ENCODE measurements at places on chromosomes 13 and 19.

GRCh38 chr13:80571346-80572307 lies 230.7 kb upstream of the SPRY2 start:
- no peak for DNase-seq

- DNase-seq: no peak
These were observed 1042.9 kb downstream of the UQCRFS1 start for GRCh38 chr19:28170066-28170465.

DNA sequence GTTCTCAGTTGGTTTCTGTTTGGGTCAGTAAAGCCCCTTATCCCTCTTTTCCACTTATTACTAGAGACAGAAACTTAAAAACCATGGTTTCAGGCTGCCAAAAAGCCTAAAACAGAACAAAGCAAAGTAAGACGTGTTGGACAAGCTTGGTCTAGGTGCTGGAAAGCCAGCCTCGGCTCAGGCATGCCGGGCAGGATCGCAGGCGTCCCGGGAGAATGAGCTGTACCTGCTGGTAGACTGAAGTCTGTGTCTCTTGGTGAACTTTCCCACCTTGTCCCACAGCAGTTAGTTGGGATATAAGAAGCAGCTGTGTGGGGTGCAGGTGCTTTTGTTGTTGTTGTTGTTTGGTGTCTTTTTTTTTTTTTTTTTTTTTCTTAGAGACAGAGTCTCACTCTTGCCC lies 20.8 kb downstream of the PRAM1 start:
- no peak for DNase-seq

- DNase-seq: no peak
These were observed 27.9 kb downstream of the PAN3 start for GRCh38 chr13:28166257-28166656.

- no peak for DNase-seq
These were observed 10.3 kb downstream of the ZNF787 start for GRCh38 chr19:56110515-56111448.

DNA sequence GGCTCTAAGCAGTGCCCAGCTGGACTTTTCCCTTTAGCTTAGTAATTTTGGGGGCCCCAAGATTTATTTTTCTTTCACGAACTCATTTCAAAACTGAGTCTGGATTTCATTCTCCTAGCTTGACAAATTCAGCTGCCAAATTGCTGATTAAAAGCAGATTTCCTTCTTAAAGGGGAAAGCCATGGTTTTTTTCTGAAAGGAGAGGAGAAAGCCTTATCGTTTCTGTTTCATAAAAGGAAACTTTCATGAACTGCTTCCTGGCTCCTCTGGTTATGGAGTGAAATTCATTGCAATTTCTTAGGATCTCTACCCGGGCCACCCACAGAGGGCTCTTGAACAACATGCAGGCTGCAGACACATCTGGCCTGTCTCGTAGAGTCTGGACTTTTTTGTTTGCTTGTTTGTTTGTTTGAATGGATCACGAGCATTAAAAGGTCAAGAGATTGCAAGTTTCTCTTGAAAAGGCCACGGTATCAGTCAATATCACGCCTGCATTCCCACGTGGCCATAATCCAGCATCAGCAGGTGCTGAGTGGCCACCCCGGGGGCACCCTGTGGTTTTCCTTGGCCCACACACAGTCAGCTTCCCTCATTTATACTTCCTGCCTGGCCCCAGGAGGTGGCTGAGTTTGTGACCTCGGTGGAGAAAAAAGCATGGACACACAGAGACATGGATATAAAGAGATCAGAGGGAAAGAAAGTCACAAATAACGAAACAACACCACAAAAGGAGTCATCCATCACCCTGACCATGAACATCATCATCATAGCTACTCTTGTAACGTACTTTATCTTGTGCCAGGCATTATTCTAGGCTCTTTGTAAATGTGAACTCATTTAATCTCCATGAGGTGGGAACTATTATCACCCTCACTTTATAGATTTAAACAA lies 10.5 kb upstream of the KLK4 start:
- no peak for DNase-seq

- DNase-seq: peak; percentile 58
These were observed 3.0 kb downstream of the GADD45B start for GRCh38 chr19:2478756-2479555.

GRCh38 chr19:8513036-8513686 lies 806 bp downstream of the ZNF414 start:
- DNase-seq: no peak

DNA sequence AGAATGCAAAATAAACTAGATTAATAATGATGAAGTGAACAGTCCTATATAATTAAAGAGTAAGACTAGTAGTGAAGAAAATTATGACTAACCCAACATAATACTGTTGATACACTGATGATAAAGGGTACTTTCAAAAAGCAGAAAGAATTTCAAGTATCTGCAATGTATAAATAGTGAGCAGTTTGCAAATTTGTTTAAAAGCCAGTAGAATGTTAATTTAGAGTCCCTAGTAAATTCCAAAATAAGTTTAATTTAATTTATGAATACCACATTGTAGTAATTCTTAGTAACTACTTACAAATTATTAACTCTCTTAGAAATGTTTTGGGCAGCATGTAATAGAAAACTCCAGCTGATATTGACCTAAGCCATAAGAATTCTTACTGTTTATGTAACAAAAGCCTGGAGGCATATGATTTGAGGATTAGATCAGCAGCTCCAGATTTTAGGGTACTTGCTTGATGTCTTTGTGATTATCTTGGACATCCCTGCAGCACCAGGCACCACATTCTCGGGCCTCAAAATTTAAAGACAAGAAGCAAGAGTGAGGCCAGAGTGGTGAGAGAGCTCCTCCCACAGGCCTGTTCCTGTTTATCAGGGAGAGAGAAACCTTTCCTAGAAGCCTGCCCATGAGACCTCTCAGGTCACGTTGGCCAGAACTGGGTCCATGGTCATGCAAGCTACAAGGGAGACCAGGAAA lies 67.6 kb upstream of the TDRD3 start:
- DNase-seq: no peak

- no peak for DNase-seq
These were observed 58.7 kb upstream of the KLF5 start for GRCh38 chr13:73000027-73000674.

GRCh38 chr13:94065741-94066140 lies 413.7 kb downstream of the DCT start:
- no peak for DNase-seq

- DNase-seq: peak; percentile 71
These were observed 2.0 kb upstream of the ARHGAP45 start for GRCh38 chr19:1064661-1065605.

DNA sequence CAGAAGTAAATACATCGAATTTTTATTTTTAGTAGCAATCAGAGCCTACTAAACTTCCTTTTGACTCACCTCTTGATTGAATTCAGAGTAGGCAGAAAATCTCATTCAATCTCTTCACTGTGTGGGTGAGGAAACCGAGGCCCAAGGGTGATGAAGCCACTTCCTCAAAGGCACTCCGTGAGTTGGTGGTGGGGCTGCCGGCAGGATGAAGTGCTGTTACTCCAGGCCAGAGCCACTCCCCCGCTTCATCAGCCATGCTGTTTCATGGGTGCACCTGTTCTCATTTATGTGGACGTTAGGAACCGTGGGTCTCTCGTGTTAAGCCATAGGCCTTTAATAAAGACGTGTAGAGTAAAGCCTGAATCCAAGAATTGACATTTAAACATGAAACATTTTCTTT lies 13.2 kb downstream of the ING1 start:
- DNase-seq: peak; percentile 76

DNA sequence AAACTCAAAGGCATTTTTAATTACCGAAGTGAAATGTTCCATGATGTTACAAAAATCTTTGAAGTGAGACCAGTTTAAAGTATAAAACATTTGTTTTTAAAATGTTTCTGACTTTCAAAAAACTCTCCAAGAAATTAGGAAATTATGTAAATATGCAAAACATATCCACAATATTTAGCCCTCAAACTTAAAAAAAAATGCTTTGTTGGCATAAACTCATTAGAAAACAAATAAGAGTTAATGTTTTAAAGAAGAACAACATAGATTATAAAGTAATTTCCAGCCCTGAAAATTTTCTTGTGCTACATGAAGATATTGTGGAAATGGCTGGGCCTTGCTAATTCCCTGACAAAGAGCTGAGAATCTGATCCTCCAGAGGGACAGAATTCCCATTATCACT lies 199.7 kb upstream of the STARD13 start:
- DNase-seq: no peak

- DNase-seq: no peak
These were observed 504.4 kb downstream of the FGF9 start for GRCh38 chr13:22175241-22175640.

- no peak for DNase-seq
These were observed 9.4 kb downstream of the SCGB2B2 start for GRCh38 chr19:34667349-34668076.

DNA sequence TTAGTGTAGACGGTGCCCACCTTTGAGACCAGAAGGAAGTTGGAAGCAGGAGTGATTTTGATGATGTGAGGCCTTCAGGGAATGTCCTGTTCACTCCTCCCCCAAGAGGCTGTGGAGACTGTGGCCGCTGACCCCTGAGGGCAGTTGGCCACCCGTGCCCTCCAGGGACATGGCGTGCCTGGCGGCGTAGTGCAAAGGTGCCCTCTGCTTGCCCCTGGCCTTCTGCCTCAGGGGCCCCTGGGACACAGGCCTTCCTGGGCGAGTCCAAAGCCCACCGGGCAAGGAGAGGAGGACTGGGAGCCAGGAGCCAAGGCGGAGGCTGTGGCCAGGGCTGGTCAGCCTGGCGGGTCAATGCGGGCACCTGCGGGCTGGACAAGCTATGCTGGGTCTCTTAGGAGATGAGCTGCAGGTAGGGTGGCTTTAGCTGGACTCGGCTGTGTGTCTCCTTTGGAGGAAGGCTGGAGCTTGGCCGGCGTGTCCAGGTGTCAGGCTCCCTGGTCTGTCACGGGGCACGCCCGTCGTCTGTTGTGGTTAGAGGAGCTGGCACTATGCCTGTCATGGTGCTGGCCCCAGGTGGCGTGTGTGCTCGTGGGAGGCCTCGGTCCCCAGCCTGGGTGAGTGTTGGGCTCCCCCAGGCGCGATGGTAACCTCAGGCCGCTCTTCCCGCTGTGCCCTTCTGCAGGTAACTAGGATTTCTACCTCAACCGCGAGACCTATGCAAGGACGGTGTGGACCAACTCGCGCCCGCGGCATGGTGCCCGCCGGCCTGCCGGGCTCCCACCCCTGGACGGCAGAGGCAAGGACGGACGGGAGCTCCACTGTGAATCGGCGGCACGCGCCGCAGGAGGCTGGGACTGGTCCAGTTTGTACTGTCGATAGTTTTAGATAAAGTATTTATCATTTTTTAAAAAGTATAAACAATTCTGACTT lies 6.8 kb downstream of the PLEKHJ1 start:
- DNase-seq: no peak

DNA sequence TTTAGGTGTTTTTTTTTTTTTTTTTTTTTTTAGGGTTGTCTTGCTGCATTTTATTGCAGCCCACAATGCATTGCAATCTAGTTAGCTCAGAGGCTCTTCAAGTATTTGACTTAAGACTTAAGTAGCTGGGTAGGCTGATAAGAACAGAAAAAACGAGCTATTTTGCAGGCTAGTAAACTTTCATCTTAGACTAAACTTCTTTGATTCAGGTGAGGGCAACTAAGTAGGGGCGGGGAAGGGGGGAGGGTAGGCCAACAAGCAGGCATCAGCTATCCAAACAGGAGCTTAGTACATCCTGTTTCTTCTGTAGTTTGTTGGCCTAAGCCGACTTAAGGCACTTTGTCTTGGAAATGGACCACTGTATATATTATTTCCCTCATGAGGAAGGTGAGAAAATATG lies 4.9 kb upstream of the TDRD3 start:
- DNase-seq: no peak

DNA sequence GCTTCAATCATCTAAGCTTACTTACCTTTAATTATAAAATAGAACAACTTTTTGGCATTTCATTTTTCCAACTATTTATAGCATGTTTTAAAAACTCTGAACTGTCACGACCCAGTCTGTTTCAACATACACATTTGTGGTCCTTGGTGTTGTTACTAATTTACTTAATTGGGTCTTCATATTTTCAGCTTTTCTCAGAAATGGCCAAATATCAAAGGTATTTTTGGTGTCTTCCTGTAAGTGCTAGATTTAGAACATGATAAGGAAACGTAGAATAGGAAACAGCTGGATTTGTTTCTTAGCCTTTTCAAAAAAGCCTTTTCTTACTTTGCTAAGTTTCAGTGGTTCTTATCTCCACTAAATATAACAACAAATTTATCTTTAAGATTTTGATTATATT lies 11.4 kb downstream of the LPAR6 start:
- DNase-seq: no peak
